ENCODE measurements at places on chromosomes 6 and 20.

DNA sequence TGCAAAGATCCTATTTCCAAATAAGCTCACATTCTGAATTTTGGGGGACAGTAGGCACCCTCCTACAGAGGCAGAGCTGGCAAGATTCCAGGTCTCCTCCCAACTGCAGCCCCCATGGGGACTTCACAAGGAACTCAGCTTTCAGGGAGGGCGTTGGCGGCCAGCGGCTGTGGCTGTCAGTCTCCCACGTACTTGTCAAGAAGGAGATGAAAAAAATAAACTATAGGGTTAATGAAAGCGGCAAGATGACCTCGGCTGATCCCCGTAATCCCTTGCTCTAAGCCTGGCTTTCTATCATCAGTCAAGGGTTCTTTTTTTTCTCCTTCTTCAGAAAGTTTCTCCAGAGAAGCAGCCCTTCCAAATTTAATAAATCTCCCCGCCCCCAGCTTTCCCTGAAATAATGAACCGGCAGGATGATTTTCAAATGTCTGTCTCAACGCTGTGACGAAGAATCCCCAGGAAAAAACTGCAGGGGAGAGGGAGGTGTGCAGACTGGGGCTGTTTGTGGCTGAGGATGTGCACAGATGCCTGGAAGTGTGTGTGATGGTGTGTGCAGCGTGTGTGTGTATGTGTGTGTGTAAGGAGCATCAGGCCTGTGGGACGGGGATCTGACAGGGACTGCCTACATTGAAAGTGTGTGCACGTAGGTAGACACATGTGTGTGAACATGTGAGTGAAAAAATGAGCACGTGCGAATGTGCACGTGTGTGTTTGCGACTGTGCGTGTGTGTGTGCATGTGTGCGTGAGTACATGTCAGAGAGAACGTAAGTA, 78.7 kb downstream of the SLC2A10 start:
- DNase-seq, result no peak

GRCh38 chr6:12012558-12013306, 620 bp downstream of the HIVEP1 start:
- peak; percentile 67 for DNase-seq

DNA sequence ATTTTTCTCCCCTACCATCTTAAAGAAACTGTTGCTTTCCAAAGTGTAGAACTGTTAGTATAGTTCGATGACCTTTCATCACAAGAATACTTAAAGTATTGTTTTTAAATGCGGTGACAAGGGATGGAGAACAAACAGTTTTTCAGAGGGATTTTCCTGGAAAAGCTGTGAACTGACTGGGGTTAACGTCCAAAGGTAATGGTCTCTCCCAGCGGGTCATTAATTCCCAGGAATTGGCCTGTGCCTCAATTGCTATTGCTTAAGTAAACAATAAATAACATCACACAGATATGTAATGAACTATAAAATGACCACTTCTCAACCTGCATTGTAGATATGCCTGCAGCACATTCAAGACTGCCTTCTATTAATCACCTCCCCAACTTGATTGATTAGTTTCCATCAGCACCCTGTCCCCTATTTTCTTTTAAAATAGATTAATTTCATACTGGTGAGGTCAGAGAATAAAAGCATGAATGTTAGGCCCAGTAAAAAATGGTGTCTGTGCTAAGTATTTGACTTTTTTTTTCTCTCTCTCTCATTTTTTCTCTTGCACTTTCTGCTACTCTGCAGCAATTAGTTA, 268.2 kb downstream of the SAMD5 start:
- DNase-seq, result no peak

DNA sequence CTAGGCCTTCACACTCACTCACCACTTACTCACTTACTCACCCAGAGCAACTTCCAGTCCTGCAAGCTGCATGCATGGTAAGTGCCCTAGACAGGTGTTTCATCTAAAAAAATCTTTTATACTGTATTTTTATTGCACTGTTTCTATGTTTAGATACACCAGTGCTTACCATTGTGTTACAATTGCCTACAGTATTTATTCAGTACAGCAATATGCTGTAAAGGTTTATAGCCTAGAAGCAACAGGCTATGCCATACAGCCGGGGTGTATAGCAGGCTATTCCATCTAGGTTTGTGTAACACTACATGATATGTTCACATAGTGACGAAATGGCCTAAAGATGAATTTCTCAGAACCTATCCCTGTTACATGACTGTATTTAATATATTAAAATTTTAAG, 37.1 kb upstream of the KCNK5 start:
- no peak for DNase-seq

DNA sequence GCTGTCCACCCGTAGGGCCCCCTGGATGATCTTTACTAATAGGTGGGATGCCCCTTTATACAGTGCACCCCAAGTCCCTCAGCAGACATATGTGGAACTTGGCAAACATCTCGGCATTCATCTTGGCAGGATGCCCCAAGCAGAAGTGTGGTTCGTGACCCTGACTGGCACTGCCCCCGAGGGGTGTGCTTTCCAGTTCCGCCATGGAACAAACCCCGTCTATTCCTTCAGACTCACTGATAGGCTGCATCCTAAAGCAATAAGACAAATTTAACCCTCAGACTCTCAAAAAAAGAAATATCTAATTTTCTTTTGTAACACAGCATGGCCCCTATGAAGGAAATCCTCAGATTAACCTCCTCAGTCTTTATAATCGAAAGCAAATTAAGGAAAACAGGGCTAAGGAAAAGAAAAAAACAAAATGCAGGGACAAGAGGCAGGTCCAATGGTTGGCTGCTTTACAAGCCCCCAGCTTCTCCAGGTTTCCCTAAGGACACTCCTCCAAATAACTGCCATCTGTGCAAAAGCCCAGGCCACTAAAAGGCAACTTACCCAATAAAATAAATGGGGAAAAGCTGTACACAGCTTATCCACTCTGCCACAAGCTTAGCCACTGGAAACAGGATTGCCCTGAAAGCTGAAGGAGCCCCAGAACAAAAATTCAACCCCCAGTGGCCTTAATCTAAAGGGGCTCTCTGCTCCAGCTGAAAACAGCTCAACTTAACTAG, 30.5 kb upstream of the RIPK1 start:
- no peak for DNase-seq

GRCh38 chr20:58875541-58876134, 23.1 kb downstream of the GNAS start:
- no peak for DNase-seq

GRCh38 chr6:11386726-11387125, 150.8 kb upstream of the TMEM170B start:
- no peak for DNase-seq

DNA sequence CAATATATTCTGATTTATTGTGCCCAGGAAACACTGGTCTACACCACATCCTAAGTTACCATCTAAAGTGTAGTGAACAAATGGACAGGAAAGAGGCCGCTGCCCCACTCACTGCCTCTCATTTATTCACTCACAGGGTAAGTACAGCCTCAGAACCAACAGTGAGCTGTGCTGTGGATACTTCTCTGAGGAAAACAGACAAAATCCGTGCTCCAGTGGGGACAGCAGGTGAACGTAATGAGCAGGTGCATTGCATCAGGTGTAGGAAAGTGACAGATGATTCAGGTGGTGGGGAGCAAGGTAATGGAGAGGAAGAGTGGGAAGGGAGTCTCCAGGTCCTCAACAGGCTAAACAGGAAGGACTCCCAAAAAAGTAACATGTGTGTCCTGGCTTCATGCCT, 8.4 kb upstream of the ULBP2 start:
- no peak for DNase-seq

DNA sequence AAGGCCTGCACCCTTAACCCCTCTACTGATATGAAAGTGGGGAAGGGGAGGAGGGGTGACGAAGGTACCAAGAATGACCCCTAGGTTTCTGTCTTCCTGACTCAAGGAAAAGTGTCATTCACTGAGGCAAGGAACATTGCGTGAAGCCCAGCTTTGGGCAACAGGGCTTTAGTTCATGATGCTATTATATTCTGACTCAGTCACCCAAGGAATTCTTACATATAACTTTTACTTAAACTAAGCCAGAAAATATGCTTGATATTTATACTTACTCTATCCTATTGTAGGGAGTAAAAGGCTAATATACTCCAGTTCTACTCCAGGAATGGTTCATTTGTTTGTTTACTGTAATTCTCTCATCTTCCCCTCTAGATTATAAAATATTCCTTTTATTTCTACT, 60.5 kb downstream of the DOP1A start:
- DNase-seq, result no peak

GRCh38 chr20:25197183-25197869, 1.8 kb downstream of the ENTPD6 start:
- no peak for DNase-seq

DNA sequence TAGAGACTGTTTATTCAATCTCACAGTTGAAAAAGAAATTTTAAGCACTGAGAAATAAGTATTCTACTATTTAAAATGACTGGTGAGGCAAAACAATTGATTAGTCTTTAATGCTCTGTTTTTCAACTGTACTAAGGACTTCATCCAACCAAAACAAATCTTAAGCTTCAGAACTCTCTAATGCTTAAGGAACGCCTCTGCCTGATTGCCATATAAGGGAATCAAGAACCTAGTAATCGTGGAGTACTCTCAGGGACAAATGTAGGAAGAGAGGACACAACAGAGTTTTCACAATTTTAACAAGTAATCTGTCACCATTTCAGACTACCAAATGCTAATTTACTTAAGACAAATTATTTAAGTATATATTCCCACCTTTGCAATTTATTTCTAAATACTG, 16.1 kb downstream of the FBXO30 start:
- no peak for DNase-seq

DNA sequence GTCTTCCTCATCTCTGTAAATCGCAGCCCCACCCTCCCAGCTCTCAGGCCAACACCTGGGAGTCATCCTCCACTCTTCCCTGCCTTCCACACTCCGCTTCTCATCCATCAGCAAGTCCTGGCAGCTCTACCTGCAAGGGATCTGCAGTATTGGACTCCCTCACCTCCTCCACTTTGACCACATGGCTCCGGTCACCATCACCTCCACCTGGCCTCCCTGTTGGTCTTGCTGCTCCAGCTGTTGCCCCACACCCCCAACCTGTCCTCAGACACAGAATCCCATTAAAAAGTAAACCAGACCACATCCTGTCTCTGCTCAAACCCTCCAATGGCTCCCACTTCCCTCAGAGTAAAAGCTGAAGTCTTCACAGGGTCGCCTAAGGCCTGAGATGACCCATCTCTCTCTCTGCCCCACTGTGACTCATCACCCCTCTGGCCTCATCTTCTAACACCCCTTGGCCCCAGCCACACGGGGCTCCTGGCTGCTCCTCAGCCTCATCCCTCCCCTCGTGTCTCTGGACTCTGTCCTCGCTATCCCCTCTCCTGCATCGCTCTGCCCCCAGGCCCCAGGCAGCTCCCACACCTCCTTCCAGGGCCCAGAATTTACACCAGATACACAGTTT, 185.1 kb upstream of the SULF2 start:
- DNase-seq, result no peak

GRCh38 chr20:20440481-20440880, 72.6 kb downstream of the INSM1 start:
- DNase-seq, result no peak

DNA sequence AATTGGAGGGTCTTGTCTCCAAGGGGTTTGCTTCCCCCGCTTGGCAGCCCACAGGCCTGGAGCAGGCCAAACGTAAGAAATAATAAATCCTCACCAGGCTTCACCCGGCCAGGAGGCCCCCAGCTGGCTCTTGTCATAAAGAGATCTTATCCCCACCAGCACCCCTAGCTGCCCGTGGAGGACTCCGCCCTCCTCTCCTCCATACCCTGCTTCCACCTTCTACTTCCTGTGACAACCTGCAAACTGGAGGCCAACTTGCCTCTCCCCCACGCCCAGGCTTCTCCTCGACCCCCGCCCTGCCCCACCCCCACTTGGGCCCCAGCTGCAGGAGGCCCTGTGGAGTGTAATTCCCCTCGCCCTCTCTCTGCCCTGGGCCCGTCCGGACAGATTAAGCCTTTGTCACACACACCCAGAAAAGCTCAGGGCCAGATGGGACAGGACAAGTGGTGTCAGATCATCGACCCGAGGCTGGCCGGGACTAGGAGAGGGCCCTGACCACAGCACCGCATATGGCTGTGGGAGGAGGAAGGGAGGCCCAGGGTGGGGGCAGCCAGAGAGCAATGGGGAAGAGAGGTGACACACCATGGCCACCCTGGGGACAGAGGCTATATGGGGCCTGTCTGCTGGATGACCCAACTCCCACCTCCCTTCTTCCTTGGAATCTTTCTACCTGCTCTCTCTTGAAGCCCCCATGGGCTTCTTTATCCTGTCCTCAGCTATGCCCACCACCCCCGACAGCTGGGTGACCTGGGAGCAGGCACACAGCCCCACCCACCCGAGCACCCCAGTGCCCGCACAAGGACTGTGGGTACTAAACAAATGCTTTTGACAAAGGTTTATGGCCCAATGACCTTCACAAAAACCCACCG, 3.9 kb downstream of the NOL4L start:
- no peak for DNase-seq

- DNase-seq, result no peak
Observed at GRCh38 chr6:19391926-19392325, 445.2 kb upstream of the ID4 start.

DNA sequence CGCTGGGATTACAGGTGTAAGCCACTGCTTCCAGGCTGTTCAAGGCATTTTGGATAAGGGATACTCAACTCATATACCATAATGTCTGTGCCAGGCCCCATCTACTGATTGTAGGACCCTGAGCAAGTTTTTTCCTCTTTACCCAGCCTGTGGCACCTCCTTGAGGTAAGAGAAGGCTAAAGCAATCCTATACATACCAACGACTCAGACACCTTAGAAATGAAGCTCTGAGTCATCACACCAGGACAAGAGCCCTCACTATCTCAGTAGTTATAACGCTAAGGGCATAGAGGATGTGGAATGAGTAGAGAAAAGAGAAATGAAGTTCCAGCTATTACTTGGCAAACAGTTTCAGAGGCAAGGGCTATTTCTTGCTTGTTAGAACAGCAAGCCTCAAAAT, 16.9 kb downstream of the NDRG3 start:
- DNase-seq, result no peak

DNA sequence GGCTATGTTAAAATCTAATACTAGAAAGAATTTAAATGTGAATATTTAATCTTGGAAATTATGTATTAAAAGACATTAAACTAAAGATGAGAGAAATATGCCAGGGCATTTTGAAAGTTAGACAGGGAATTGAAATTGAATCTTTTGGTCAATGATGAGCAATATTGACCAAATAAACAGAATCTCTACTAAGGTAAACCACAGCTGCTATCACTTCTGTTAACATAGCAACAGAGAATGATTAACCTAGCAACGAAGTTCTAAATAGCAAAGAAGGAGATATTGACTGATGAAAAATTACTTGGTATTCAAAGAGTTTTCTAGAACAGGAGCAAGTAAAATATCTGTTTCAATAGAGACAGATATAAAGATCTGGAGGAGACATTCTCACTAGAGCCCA, 45.2 kb upstream of the RSPO3 start:
- no peak for DNase-seq

GRCh38 chr6:168365422-168366165, 46.0 kb upstream of the DACT2 start:
- DNase-seq, result no peak

- no peak for DNase-seq
Observed at GRCh38 chr6:33583591-33584155, 3.6 kb upstream of the BAK1 start.
